ENCODE measurements at places on chromosomes 7 and 10.

DNA sequence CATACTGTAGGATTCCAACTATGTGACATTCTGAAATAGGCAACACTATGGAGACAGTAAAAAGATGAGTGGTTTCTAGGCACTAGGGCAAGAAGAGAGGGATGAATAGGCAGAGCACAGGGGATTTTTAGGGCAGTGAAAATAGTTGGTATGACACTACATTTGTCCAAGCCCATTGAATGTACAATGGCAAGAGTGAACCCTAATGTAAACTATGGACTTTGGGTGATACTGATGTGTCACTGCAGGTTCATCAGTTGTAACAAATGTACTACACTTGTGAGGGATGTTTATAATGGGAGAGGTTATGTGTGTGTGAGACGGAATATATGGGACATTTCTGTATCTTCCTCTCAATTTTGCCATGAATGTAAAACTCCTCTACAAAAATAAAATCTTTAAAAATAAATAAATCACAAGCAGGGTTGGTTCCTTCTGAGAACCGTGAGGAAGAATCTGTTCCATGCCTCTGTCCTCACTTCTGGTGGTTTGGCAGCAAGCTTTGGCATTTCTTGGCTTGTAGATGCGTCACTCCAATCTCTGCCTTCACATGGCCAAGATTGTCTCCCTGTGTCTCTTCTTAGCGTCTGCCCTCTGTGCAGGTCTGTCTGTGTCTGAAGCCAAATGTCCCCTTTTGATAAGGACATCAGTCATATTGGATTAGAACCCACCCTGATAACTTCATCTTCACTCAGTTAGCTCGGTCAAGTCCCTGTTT is 83.1 kb upstream of the AGBL3 start:
- no peak for DNase-seq

GRCh38 chr10:118792526-118792925 is 37.8 kb upstream of the CACUL1 start:
- DNase-seq = no peak

DNA sequence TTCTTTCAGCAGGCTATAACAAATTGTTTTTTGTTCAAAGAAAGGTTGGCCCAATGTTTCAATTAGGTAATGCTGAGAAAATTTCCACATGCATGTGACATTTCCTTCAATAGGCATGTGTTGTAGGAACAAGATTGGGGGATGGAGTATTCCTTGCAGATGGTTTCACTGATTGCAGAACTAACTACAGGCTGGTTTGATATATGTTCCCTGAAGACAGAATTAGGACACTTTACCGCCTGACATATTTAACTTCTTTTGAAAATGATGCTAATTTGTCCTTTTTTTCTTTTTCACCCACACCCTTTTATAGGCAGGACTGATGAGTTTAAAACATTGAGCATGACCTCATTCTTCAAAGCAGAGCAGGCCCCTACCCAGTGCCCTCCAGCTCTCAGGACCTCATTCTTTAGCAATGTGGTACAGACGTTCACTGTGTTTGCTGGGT is 163.3 kb downstream of the CPED1 start:
- no peak for DNase-seq

DNA sequence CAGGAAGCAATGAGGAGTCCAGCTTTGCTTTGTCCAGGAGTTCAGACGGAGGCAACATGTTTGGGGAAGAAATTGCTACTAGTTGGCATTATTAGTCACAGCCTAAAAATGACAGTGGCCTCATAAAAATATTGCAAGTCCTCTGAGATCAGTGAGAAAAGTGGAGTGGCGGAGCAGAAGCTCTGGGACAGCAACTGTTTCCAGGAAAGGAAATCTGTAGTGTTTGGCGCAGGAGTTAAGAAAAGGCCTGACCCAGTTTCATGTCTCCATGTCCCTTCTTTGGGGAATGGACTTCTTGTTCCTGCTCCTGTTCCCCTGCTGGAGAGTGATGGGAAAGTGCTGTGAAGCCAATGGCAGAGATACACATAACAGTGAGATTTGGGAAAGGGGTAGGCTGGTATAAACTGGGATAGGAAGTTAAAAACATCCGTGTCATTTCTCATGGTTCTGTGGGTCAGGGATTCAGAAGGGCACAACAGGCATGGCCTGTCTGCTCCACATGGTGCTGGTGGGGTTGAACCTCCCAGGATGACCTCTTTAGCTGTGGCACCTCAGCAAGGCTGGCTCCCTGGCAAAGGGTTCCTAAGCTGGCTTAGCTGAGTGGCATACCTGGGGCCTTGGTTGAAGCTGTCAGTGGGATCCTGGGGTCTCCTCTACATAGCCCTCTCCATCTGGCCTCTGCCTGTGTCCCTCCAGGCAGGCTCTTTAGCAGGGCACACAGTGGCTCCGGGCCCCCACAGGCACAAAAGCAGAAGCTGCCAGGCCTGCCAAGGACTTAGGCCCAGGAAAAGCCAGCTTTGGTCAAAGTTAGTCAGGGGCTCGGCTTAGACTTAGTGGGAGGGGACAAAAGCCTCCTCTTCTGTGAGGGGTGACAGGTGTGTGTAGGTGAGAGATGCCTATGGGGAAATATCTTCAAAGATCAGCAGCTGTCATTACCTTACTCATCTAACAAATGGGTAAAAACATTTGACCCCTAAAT is 77.7 kb downstream of the WDFY4 start:
- DNase-seq = no peak

DNA sequence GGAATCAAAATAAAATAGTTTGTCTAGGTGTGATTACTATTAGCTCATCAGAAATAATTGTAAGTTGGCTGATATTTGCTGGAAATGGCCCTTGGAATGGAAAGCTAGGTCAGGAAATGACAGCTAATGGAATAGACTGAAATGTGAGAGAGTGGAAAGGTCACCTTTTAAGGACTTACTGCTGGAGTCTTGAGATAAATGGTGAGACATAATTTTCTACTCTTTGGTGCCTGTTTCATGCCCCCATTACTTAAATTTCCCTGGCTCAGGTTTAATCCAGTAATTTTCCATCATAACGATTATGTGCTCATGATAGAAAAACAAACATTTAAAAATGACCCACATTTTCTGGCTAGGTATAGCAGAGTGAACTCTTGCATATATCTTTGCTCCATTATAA is 123.6 kb downstream of the ADAM22 start:
- DNase-seq = no peak

DNA sequence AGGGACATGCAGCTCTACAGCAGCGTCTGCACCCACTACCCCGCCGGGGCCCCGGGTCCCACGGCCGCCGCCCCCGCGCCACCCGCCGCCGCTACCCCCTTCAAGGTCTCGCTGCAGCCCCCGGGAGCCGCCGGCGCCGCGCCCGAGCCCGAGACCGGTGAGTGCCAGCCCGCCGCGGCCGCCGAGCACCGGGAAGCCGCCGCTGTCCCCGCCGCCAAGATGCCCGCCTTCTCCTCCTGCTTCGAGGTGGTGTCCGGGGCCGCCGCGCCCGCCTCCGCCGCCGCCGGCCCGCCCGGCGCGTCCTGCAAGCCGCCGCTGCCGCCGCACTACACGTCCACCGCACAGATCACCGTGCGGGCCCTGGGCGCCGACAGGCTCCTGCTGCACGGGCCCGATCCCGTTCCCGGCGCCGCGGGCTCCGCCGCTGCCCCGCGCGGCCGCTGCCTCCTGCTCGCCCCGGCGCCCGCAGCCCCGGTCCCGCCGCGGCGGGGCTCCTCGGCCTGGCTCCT is 631 bp downstream of the OTUD1 start:
- peak; percentile 17 for DNase-seq
